ENCODE measurements at places on chromosomes 7 and 10. TPM values are rescaled to one million over a fixed set of nuclear protein-coding genes. Genes with fewer than 3 reads are reported as not detected.

MSMB gene
- polyA plus RNA-seq: not detected

SPDYE2 gene
- polyA plus RNA-seq: 1.2 TPM

UNC5B gene
- polyA plus RNA-seq: not detected

OR2A25 gene
- polyA plus RNA-seq: not detected

ARHGEF5 gene
- polyA plus RNA-seq: 1.4 TPM

DRGX gene
- not detected for polyA plus RNA-seq

CALHM1 gene
- 1.4 TPM for polyA plus RNA-seq

PPP1R17 gene
- not detected for polyA plus RNA-seq

C7orf57 gene
- not detected for polyA plus RNA-seq

SLC13A1 gene
- polyA plus RNA-seq: not detected
